ENCODE measurements at places on chromosomes 7 and 10. TPM values are rescaled to one million over a fixed set of nuclear protein-coding genes. Genes with fewer than 3 reads are reported as not detected.

The DNAJC9 gene
- 63.0 TPM for total RNA-seq

The ATOH7 gene
- total RNA-seq, result not detected

DNA sequence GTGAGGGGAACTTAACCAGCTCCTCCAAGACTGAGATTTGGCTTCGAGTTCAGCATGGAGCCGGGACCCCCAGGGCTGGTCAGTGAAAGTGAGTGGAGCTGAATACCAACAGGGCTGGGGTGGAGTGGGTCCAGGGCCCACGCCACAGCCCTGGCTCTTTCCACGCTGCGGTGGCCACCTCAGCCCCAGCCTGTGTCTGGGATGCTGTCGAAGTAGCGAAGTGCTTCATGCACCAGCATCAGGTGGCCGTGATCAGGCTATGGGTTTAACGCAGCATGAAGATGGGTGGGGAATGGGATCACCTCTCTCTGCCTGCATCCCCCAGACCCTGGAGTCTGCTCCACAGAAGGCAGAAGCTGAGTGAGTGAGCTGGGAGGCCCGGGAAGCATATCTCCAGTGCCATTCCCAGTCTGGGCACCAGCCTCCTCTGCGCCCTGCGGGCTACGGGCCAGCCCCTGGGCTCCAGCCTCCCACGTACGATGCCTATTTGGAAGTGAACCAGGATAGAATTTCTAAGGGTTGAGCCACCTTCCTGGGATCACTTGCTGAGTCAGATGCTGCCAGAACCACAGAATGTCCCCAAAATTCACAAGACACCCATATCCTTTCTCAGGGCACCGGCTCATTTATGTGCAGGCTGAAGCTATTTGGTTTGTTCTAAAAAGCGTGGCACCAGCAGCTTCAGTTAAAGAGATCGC is 131.1 kb upstream of the CHST15 start:
- no peak for DNase-seq

- no peak for DNase-seq
Measured at GRCh38 chr10:118264838-118265470, 77.2 kb downstream of the FAM204A start.

DNA sequence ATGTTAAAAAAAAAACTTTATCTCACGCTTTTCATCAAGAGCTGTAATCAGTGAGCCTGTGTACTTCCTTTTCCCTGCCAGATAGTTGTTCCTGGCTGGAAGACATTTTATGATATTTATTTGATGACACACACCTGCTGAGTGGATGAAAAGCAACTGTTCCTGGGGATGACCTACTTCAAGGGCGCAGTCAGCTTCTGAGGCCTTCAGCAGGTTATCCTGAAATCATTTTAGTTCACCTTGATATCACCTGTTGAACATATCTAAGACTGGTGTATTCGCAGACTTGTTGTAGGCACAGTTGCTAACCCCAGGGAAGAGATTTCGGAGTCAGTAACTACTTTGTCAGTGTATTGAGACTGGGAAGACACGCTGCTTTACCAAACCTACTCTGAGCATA is 234.5 kb upstream of the TCF7L2 start:
- no peak for DNase-seq

DNA sequence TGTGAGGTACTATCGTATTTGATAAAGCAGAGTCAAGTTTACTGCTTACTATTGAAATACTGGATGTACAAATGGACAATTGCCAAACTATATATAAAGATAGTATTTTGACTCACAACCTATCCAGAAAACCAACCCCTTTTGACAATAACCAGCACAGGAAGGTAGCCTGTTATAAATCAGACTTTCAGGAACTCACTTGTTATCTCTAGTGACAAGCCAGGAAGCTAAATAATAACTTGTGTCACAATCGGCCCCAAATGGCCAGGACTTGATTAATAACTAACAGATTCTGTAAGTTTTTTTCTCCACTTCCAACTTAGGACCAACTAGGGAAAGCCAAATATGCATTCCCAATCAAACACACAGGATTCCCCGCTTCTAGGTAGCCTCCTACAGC is 38.8 kb upstream of the SLC35G1 start:
- DNase-seq, result no peak

GRCh38 chr7:17722798-17723197 is 217.5 kb downstream of the SNX13 start:
- DNase-seq, result no peak

- DNase-seq, result no peak
Measured at GRCh38 chr7:93148727-93149126, 542 bp upstream of the SAMD9L start.

All from OCI-LY7 (cell line).